ENCODE measurements at places on chromosomes 7 and 10.

- DNase-seq: no peak
Measured at GRCh38 chr7:55838595-55838994, 24.0 kb downstream of the SEPTIN14 start.

- DNase-seq: no peak
Measured at GRCh38 chr7:103794424-103794823, 195.0 kb downstream of the RELN start.

DNA sequence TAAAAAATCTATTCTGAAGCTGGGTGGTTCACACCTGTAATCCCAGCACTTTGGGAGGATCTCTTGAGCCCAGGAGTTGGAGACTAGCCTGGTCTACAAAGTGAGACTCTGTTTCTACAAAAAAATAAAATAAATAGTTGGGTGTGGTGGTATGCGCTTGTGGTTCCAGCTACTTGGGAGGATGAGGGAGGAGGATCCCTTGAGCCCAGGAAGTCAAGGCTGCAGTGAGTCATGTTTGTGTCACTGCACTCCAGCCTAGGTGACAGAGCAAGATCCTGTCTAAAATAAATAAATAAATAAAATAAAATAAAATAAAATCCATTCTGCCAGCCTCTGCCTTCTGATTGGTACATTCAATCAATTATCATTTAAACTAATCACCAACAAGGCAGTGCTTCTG, 17.5 kb downstream of the ZNF33A start:
- DNase-seq: no peak

DNA sequence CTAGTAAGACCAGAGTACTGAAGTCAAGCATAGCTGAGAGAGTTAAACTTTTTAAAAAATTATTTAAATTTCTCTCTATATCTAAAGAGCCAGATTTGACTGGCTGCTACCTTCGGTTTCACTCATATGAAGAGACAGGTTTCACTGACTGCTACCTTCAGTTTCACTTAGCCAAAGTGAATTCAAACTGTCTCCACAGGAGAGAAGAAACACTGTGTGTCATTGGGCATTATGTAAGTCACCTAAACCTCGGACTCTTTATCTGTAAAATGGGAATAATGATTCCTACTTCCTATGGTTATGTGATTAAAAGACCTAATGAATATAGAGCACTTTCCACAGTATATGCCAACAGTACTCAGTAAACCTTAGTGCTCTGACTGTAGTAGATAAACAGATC, 41.6 kb upstream of the MET start:
- no peak for DNase-seq

Data from stimulated activated CD4-positive, alpha-beta T cell treated with anti-CD3 and anti-CD28 coated beads, Interleukin-15, amount 100 ng/mL, for 1 hour (primary cell).